ENCODE measurements at places on chromosomes 12 and 14.

DNA sequence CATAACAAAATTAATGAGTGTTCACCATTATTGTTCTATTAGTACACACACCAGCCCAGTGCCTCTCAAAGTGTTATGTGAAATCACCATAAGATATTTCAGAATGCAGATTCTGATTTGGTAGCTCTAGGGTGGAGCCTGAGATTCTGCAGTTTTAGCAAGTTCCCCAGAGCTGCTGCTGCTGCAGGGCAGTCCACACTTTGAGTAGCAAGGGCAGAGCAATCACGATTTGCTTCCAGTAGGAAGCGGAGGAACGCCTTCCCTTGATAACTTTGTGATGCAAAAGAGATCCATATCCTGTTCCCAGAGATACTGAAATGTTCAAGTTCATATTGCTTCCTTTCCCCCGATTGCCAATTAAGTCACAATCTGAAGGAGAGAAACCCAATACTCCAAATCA is 57.9 kb downstream of the SLC17A8 start:
- no peak for DNase-seq

GRCh38 chr12:79168687-79169086 is 304.1 kb downstream of the SYT1 start:
- no peak for DNase-seq

- peak; percentile 61 for DNase-seq
Observed at GRCh38 chr12:9331218-9331626, 123.0 kb upstream of the PZP start.

GRCh38 chr12:69998011-69998410 is 173.0 kb downstream of the MYRFL start:
- DNase-seq, result no peak

DNA sequence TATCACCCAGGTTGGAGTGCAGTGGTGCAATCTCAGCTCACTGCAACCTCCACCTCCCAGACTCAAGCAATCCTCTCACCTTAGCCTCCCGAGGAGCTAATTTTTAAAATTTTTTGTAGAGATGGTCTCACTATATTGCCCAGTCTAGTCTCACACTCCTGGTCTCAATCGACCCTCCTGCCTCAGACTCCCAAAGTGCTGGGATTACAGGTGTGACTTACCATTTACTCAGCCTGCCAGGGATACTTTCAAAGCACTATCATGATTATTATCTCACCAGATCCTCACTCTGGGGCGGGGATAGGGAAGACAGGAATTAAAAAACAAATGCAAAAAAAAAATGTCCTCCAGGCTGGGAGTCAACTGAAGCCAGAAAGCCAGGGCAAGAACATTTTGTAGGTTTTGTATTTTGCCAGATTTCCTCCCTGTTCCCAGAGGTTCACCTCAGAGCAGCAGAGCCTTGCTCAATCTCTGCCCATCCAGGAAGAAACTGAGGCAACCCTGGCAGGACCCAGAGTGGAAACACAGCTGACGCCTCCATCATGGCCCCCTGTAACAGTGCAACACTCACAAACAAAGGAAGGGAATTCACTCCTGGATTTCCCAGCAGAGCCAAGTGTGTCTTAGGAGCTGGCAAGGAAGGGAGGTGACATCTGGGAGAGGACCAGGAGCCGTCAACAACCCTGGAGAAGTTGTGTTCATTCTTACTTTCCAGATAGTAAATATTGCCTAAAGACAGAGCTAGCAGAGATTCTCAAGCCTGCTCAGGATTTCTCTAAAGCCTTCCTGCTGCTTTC is 73.9 kb downstream of the IRF2BPL start:
- DNase-seq, result no peak

DNA sequence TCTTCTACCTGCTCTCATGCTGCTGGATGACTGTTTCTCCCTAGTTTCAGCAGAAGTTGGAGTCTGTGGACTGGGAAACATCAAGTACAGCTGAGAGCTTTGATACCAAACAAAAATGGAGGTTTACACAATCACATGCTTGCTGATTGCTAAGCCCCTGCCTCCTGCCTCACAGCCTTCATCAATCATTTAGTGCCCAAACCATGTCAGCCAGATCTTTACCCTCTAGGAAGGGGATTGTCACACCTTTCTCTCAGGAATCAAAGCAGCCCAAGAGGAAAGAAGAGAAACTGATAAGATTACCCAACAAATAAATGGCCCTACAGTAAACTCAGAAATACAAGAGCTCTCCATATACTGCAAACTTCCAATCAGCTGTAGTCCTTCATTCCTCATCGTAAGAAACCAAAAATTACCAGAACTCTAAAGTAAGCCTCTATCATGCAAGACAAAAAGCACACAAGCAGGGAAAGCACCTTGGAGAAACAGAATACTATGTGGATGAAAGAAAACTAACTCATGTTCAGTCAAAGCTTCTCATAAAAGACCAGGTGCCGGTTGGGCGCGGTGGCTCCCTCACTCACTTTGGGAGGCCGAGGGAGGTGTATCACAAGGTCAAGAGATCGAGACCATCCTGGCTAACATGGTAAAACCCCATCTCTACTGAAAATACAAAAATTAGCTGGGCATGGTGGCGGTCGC is 63.6 kb upstream of the RESF1 start:
- no peak for DNase-seq

DNA sequence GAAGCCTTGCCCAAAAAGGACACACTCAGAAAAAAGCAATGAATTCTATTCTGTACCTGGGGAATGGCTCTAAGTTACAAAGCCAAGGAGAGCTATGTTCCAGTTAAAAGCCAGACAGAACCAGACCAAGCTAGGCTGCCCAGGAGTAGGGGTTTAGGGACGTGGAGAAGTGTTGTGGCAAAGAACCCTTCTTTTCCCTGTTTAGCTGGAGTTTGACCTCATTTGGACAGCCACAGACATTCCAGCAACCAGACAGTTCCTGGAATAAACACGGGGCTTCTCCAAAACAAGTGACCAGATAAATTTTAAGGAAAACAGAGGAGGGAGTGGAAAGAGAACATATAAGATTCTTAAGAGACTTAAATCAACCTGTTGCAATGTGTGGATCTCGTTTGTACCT is 62.3 kb downstream of the GCH1 start:
- no peak for DNase-seq

- DNase-seq, result no peak
Observed at GRCh38 chr12:108738170-108738569, 6.9 kb upstream of the CORO1C start.

GRCh38 chr14:34324363-34324795 is 137.7 kb downstream of the SPTSSA start:
- no peak for DNase-seq

DNA sequence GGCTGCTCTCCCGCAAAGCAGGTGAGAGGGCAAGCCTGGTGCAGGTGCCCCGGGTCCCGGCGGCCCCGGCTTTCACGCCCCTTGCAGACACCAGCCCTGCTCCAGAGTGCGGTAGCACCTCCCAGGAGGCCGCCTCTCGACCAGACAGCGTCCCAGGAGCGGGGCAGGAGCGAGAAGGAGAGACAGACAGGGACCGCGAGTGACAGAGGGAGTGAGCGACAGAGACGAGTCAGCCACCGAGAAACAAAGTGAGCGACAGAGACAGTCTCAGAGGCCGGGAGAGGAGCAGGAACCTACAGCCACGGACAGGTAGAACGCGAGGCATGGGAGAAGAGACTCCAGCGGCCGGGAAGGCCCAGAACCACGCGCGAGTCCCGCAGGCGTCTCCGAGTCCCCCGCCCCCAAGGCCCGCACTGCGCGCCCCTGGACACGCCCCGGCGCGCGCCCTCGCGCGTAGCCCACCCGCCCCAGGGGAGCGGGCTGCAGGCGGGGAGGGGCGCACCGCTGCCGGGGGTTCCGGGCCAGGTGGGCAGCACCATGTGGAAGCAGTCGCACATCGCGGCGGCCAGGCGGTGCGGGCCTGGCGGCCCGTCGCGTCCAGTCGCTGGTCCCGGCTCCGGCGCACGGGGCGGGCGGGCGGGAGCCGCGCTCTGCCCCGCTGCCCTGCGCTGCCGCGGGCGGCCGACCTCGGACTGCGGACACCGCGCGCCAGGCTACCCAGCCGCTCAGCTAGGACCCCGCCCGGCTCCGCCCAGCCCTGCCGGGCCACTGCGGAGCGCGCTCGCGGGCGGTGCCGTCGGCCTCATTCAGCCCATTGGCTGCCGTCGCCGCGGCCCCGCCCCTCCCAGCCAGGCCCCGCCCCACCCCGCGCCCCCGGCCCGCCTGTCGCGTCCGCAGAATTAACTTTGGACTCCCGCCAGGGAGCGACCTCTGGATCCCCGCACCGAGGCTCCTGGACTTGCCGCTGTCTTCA is at the start of gene AHNAK2:
AHNAK2 (minus strand) TSS at position 694 of the 973 bp plus-strand sequence; CDS start at position 557, 137 bp downstream.
- peak; percentile 35 for DNase-seq
